ENCODE measurements at places on chromosomes 3 and 15. TPM values are rescaled to one million over a fixed set of nuclear protein-coding genes. Genes with fewer than 3 reads are reported as not detected.

The PLA1A gene
- 0.16 TPM for total RNA-seq

The FBXO45 gene
- 3.9 TPM for total RNA-seq

The WWTR1 gene
- 147 TPM for total RNA-seq

The ABHD5 gene
- 12.2 TPM for total RNA-seq

The SPATA12 gene
- total RNA-seq: 0.13 TPM
